Prostate gland (tissue), 2 donors: ENCODE measurements at places on chromosomes 12 and 14. TPM values are rescaled to one million over a fixed set of nuclear protein-coding genes. Genes with fewer than 3 reads are reported as not detected.

NKX2-1 gene
- total RNA-seq = not detected

SOAT2 gene
- total RNA-seq = 0.14 TPM

DNA sequence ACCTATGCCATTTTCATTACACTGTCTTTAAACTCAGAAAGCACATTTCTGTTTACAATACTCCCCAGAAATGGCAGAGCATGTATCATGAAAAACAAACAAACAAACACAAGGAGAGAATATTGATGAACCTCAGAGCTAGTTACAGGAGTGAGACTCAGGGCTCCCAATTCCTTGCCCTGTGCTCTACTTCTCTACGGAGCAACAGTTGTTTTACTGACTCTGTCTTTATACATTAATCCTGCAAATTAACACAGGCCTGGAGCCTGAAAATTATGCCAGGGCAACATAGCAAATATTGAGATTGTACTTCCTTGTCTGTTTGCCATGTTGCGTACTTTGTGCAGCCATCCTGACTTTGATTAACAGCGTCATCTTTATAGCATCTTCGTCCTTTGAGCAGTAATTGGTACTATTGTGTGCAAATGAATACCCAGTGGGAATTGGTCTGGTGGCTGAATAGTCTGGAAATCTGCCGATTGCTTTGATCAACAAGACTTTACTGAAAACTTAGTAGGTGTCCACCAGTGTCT, 15.2 kb upstream of the AKAP6 start:
- DNase-seq = peak; percentile 8

GRCh38 chr14:89684139-89684538, 267.1 kb upstream of the FOXN3 start:
- no peak for DNase-seq

DNA sequence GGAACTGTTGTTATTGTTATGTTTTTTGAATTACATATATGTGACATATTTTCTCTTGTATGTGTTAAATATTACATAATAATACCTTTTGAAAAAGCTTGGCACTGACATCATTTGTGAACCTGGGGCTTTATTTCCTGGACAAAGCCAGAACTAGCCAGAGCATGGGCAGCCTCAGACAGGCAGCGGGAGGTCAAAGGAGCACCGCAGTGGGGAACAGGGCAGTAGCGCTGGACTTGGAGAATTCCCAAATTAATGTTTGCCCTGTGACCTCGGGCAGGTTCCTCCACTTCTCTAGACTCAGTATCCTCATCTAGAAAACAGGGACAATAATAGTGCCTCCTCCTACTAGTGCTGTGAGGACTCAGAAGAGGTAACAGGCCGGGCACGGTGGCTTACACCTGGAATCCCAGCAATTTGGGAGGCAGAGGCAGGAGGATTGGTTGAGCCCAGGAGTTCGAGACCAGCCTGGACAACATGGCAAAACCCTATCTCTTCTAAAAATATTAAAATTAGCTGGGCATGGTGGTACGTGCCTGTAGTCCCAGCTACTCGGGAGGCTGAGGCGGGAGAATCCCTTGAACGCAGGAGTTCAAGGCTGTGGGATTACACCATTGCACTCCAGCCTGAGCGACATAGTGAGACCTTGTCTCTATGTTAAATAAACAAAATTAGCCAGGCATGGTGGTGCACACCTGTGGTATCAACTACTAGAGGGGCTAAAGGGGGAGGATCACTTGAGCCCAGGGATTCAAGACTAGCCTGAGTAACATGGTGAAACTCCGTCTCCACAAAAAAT, 27.3 kb upstream of the ITPK1 start:
- no peak for DNase-seq

DNA sequence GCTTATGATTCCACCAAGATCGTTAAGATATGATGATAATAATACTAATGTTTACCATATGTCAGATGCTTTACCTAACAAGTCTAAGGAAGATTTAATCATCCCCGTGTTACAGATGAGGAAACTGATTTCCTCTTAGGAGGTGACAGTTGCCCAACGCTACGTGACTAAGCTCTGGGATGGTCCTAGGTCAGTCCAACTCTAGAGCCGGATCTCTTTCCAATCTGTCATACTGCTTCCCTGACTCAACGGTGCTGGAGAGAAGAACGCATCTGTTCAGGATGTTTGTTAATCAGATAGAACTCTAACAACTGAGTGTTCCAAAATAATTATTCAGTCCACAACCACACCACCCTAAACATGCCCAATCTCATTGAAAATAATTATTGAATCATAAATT, 39.8 kb downstream of the NDUFA12 start:
- no peak for DNase-seq

GRCh38 chr12:129635021-129635685, 268.7 kb downstream of the TMEM132D start:
- no peak for DNase-seq

- DNase-seq = no peak
Measured at GRCh38 chr12:89479982-89480381, 44.6 kb downstream of the GALNT4 start.

- no peak for DNase-seq
Measured at GRCh38 chr14:73468828-73469375, 10.6 kb upstream of the NUMB start.

DNA sequence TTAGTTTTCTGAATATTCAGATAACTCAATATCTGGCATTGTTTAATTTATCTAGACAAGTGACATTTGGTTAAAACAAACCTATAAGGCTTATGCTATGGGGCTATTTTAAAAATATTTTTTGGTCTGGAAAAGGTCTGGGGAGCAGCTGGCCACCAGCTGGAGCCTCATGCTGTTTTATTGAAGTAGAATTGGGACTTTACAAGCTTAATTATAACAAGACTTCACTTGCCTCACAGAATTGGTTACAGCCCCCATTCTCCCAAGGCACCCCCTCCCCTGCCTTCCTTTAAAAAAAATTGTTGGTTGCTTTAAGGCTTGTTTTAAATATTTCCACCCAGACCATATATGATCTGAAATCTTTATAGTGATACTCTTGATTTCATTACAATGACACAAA, 453.9 kb downstream of the ADAMTS20 start:
- no peak for DNase-seq
